ENCODE measurements at places on chromosomes 5 and 9.

- DNase-seq = peak; percentile 20
Observed at GRCh38 chr5:131382407-131383395, 118.8 kb downstream of the CDC42SE2 start.

- no peak for DNase-seq
Observed at GRCh38 chr5:39453606-39454005, 28.8 kb upstream of the DAB2 start.

GRCh38 chr9:71637375-71637774 is 130.9 kb downstream of the CEMIP2 start:
- no peak for DNase-seq

- DNase-seq = no peak
Observed at GRCh38 chr5:148311484-148311883, 739 bp upstream of the SPINK7 start.

DNA sequence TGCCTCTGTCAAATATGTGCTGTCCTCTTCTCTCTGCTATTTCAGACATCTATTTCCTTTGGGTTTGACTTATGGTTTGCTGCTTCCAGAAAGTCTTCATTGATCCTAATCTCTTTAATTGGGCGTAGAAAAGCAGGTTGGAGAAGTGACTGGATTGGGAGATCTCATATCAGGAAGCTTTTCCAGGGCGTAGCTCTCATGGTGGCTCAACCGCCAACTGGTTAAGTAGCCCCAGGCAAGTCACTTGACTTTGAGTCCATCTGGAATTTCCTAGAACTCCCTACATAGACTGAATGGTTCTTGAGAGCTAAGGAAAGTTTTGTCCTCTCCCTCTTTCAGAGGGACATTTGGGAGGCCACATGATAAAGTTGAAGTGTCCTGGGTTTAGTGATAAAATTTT is 192.3 kb upstream of the GLRA1 start:
- DNase-seq = no peak

DNA sequence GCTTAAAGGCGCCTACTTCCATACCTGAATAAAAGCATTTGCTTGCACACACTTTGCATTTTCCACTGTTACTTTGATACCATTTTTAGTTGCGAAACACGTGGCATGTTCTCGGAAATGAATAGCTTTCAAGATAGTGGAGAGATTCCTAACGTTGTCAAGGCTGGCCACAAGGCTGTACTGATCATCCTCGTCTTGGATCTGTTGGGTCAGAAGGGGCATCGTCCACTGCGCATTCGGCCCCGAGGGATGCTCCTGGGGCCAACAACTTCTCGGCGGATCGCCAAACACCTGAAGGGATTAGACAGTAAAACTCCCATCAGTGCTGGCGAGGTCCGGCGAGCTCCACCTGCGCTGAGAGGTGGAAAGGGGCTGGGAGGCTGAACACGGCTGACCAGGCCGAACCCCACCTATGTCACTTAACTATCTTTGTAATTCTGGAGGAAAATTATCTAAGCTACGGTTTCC is 599 bp downstream of the RAD1 start:
- no peak for DNase-seq

GRCh38 chr9:8872802-8873201 is 1073.2 kb upstream of the DMAC1 start:
- DNase-seq = no peak

GRCh38 chr9:99565203-99565602 is 256.5 kb upstream of the NR4A3 start:
- no peak for DNase-seq

- DNase-seq = no peak
Observed at GRCh38 chr5:181173027-181173419, 25.6 kb downstream of the OR2V2 start.

- DNase-seq = no peak
Observed at GRCh38 chr5:122523776-122524175, 211.7 kb downstream of the SNCAIP start.

- no peak for DNase-seq
Observed at GRCh38 chr9:135356796-135357195, 122.8 kb upstream of the PPP1R26 start.

DNA sequence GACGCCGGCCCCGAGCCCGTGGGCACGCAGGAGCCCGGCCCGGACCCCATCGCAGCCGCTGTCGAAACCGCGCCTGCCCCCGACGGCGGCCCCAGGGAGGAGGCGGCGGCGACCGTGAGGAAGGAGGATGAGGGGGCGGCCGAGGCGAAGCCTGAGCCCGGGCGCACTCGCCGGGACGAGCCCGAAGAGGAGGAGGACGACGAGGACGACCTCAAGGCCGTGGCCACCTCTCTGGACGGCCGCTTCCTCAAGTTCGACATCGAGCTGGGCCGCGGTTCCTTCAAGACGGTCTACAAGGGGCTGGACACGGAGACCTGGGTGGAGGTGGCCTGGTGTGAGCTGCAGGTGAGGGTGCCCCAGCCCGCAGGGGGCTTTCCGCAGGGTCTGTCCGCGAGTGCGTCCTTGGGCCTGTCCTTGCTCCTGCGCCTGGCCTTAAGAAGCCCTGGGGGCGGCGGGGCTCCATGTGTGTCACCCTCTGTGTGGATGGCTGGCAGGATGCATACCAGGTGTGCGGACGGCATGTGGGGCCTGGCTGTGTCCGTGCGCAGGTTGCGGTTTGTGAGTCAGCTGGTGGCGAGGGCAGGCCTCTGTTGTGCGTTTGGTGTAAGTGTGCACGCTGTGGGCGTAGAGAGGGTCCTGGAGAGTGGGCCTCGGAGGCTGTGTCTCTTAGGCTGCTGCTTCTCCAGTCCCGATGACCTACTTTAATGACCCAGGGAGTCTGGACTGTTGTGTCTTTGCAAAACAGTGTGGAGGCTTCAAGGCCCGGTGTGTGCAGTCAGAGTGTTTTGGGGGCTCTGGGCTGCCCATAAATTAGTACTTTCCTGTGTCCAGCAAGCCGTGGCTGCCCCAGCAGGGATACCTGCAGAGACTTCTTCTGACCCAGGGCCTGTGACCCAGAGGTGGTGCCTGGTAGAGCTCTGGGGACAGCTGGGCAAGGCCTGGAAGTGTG is 1.6 kb downstream of the WNK2 start:
- DNase-seq = no peak

DNA sequence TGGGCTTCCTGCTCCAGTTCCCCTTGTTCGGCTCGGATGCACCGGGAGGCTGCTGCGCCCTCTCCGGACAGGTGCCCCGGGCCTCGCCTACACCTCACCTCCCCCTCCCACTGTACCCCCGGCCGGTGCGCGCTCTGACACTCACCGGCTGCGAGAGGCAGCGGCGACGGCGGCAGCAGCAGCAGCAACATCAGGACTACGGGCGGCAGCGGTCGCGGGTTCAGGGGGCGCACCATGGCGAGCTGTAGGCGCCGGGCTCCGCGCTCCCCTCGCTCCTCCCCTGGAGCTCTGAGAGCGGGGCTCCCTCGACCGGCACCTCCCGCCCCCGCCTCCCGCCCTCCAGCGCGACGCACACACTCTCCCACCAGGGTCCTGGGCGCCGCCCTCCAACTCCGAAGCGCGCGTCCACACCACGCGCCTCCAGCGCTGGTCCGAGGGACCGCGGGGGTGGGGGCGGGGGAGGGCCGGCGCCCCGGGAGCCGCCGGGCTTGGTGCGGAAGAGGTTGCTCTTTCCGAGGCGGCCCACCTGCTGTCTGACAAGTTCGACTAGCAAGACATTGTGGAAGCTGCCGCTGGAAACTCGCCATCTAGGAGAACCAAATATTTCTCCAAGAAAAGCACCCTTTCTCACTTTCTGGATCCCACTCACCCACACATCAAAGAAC is at the start of gene GFRA3:
GFRA3 (minus strand) TSS at position 433 of the 665 bp plus-strand sequence; CDS start at position 236, 197 bp downstream.
- DNase-seq = no peak

DNA sequence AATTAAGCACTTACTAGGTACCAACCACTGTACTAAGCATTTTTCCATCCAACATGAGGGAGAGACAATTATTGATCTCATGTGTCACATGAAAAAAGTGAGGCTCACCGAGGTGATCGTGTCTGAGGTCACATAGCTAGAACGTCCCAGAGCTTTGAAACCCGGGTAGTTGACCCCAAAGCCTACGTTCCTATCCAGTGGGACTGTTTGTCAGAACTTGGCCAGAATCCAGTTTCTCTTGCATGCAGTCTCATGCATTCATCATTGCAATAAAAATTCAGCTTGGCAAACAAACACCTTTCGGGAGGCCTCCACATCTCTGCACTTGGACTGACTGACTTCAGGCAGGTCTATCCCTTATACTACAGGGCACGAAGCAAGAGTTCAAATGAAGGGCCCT is 23.4 kb upstream of the FAT2 start:
- no peak for DNase-seq

DNA sequence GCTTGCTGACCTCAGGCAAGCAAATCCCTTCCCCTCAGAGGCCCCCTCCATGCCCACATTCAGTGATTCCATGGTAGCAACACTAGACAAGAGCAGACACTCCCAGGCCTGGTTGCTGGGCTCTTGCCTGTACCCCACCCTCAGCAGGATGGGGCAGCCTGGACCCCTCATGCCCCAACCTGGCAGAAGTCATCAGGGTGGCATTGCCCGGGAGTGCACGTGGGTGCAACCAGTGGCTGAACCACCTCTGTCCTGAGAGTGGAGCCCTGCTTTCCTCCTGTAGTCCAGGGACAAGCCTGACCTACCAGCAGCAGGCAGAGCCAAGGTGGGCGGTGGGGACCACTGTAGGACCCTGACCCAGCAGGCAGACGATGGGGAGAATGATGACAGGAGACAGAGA is 65.8 kb upstream of the TBC1D2 start:
- DNase-seq = no peak

DNA sequence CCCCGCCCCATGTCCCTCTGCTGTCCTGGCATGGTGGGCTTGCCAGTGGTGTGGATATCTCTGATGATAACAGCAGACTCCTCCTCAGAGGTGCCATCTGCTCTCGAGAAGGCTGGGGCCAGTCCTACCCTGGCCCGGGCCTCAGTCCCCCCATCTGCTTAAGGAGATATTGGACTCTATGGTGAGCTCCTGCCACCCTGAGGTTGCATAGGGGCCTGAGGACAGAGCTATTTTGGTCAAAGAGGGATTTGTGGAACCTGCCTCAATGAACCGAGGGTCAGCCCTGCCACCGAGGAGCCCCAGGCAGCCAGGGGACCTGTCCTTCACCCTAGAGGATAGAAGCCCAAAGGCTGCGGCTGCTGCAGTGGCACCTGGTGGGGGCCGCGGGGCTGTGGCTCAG is 32.6 kb downstream of the NTNG2 start:
- no peak for DNase-seq

GRCh38 chr5:133756036-133756435 is 143.7 kb upstream of the FSTL4 start:
- no peak for DNase-seq

GRCh38 chr9:85178474-85178873 is 508.9 kb downstream of the NTRK2 start:
- no peak for DNase-seq

GRCh38 chr9:129716091-129716490 is 36.8 kb downstream of the PTGES start:
- DNase-seq = no peak

DNA sequence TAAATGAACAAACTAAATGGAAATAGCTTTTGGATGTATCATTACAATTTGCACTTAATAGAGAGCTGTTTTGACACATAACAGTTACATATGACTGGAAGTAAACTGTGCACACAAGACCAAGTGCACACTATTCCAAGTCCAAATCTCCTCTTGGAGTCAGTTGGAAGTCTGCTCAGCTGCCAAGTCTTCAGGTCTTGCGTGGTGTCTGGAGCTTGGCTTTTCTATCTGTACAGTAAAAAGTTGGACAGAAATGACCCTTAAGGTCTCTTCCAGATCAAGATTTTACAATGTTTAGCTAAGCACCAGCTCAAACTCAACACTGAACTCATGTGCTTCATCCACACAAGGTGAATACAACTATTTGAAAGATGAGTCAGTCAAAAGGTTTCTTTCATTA is 456.9 kb downstream of the RASEF start:
- DNase-seq = no peak

GRCh38 chr5:28737682-28738081 is 1699.3 kb upstream of the CDH9 start:
- no peak for DNase-seq

DNA sequence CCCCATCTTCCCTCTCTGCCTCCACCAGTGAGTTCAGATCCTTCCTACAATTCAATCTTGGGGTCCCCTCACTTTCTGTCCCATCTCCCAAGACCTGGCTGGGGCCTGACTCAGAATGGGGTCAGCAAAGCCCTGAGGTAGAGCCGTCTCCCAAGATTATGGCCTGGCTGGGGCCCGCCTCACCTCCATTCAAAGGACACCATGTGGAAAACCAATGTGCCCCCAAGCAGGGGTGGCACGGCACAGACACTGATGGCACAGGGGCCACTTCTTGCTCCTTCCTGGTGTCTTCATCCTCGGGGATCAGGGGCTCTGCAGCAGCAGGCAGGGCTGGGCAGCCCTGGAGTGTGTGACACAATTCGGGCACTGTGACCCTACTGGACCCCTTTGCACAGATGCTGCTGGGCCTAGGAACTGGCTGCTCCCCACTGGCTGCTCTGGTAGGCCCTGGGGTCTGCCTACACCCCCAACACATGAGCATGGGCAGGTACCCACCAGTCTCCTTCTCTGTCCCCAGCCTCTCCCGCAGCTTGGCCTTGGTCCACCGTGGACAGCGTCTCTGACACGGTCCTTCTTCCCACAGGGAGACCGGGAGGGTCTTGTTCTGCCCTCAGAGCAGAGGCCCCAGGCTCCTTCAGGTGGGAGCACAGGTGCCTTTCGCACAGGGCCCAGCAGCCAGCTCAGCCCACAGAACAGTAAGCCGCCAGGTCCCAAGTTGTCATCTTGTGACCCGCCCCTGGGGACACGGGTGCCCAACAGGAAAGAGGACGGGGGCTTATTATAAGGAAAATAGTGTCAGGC is 89.5 kb downstream of the ADAMTS2 start:
- no peak for DNase-seq

DNA sequence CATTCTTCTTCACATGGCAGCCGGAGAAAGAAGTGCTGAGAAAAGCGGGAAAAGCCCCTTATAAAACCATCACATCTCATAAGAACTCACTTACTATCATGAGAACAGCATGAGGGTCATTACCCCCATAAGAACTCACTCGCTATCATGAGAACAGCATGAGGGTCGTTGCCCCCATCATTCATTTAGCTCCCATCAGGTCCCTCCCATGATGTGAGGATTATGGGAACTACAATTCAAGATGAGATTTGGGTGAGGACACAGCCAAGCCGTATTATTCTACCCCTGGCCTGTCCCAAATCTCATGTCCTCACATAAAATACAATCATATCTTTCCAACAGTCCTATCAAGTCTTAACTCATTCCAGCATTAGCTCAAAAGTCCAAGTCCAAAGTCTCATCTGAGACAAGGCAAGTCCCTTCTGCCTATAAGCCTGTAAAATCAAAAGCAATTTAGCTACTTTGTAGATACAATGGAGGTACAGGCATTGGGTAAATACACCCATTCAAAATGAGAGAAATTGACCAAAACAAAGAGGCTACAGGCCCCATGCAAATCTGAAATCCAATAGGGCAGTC is 79.1 kb downstream of the MROH2B start:
- DNase-seq = no peak

- DNase-seq = no peak
Observed at GRCh38 chr5:164145458-164145857, 640.0 kb downstream of the MAT2B start.

GRCh38 chr5:13708906-13709305 is 235.6 kb downstream of the DNAH5 start:
- DNase-seq = no peak
